Amygdala (tissue), 56 donors: ENCODE measurements at places on chromosomes 2 and 18.
A peak's percentile ranks its signal among the peaks of the same experiment; 100 is the strongest.

DNA sequence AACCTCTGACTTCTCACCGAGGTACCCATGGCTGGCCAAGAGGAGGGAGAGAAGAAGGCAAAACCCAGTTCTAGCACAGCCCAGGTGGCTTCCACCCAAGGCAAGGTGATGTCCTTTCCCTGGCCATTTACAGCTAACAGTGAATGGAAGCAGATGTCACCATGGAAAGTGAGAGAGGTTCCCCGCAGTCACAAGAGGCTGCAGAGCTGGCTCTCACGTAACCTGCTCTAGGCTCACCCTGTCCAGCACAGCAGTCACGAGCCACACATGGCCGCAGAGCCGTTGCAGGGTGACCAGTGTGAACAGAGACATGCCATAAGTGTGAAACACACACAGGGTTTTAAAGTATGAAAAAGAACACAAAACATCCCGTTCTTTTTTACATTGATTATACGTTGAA lies 169.4 kb downstream of the TNS1 start:
- no peak for DNase-seq

- no peak for DNase-seq
These were observed 22.0 kb upstream of the SLC35G4 start for GRCh38 chr18:11587432-11587831.

DNA sequence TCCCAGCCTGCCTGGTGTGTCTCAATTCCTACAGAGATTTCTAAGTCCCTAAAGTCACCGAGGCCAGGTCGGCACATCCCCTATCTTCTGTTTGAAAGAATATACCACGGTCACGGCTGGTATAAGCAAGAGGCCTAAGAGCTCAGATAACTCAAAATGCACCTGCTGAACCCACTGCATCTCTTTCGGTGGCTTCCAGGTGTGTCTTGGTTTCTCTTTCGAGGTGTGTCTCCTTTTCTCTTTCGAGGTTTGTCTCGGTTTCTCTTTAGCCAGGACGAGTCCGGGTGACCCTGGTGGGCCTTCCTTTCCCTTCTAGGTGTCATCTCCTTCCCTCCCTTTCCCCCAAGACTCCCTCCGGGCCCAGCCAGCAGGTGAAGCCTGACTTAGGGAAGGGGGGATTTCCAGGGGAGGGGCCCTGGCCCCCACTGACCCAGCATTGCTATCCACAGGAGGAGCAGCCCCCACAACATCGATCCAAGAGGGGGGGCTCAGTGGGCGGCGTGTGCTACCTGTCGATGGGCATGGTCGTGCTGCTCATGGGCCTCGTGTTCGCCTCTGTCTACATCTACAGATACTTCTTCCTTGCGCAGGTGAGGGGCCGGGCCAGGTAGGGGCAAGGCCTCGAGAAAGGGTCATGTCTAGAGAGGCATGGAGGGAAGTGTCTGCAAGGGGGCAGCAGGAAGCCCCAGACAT lies 8.4 kb downstream of the ITM2C start:
- no peak for DNase-seq

GRCh38 chr2:155178921-155179320 lies 480.4 kb downstream of the KCNJ3 start:
- no peak for DNase-seq

DNA sequence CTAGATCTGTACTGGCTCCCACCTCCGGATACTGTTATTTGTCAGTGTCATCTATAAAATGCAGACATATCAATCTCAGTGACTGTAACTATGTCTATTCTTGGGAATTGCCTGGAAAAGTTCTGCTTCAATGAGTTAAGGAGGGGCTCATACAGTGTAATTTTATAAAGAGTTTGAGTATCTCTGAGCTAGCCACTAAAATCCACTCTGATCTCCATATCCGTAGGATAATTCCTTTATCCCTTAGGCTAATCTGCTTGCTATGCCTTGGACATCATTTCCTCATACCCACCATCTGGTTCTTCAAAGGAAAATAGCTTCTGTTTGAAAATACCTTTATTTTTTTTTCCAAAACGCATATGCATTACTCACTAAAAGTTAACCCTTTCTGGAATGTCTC lies 863.2 kb downstream of the SUCLG1 start:
- DNase-seq = no peak

DNA sequence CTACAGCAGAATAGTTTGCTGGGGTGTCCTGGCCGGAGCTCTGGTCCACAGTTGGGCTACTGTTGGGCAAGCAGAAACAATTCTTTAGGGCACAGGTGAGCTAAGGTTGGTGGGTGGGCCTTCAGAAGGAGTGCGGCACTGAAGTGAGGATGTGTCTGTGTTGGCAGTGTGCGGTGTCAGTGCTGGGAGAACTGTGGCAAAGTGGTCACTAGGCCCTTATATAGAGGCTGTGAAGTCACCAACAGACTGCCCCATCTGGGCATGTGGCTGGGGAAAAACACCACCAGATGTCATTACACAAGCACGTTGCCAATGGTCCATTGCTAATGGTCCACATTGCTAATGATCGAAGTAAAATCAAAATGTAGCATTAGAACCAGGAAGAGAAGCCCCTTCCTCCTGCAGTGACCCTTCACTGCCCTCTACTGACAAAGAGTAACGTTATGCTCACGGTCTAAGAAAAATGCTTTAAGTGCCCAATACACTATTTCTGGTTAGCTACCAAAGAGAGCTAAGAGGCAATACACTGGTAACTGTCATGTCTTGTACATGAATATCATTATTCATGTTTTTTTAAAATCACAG lies 21.3 kb downstream of the SCN1A start:
- no peak for DNase-seq

GRCh38 chr2:46656640-46657039 lies 177.3 kb downstream of the TMEM247 start:
- no peak for DNase-seq

DNA sequence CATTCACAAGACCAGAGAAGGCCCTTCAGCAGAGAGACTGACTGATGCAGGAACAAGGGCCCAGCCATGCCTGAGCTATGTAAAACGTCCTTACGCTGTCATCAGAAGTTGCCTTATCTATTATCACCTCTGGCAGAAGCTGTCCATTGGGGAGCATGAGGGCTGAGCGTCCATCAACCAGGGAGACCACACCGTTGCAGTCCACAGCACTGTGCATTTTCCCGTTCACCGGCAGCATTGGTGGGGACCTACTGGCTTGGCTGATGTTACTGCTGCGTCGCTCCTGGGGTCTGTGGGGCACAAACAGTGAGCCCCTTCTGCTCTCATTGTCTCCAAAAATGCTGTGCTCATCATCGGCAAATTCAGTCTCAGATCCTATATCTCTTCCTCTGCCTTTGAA lies 91.4 kb downstream of the SCN9A start:
- no peak for DNase-seq

- DNase-seq = no peak
These were observed 9.9 kb downstream of the MYT1L start for GRCh38 chr2:2321200-2321540.

GRCh38 chr2:202700075-202700901 lies 65.5 kb downstream of the FAM117B start:
- DNase-seq = no peak

- DNase-seq = peak; percentile 13
These were observed 26.5 kb upstream of the INO80C start for GRCh38 chr18:35524226-35524625.

- DNase-seq = no peak
These were observed 152.2 kb downstream of the MTX2 start for GRCh38 chr2:176421297-176422050.

- DNase-seq = no peak
These were observed 55.5 kb downstream of the LIMS1 start for GRCh38 chr2:108589781-108590180.

GRCh38 chr2:222797871-222798270 lies 63.0 kb upstream of the ACSL3 start:
- no peak for DNase-seq

- no peak for DNase-seq
These were observed 51.4 kb downstream of the SPATS2L start for GRCh38 chr2:200357845-200358244.

DNA sequence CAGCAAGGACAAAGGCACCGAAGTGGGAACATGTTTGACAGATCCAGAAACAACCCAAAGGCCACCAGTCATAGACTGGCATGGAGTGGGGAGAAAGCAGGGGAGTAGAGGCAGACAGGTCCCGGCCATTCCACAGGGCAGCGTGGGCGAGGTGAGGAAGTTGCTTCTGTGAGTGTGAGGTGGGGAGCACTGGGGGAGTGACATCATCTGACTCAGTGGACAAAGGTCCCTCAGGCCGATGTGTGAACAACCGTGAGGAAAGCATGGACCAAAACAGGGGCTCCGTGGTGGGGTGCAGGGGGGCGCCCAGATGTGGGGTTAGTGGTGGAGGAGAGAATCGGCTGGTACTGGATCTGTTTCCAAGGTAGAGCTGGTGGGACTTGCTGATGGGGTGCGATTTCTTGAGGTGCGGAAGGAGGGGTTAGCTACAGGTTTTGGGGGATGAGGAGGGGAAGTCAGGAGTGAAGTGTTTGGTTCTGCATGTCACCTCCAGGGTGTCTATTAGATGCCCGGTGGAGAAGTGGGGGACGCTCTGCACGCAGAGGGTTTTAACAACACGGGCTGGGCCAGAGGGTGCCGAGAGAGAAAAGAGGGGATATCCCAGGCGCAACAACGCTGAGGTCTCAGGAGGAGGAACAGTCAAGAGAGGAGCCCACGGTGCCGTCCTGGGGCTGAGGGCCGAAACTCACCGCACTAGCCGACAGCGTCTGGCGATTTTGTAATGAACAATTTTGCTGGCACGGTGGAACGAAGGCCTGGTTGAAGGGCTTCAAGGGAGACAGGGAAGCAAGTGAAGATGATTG lies 2.5 kb upstream of the SFT2D3 start:
- DNase-seq = no peak

DNA sequence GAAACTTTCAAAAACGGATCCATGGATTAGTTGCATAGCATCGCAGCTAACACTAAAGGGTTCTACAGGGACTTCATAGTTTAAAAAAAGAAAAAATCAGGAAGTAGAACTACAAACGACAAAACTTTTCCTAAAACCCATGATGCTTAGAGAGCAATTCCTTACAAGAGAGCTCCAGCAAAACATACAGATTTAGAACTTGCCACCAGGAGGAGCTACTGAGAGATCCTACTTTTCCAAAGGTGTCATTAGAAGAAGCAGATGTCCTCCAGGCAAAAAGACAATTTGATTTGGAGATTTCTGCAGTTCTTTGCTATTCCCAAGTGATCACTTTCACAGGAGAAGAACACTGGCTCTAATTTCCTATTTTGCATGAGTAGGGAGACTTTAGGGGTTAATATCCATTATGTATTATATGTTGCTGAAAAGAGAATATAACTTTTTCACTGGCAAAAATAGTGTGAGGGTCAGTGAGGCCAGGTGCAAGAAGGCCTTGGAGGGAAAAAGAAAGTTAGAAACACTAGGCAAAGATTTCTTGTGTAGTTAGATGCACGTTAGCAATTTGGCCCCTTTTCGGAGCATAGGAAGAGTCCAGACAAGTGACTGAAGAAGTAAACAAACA lies 436.2 kb downstream of the SUCLG1 start:
- no peak for DNase-seq

GRCh38 chr2:190366248-190366753 lies 22.9 kb downstream of the INPP1 start:
- no peak for DNase-seq

- DNase-seq = no peak
These were observed 168.6 kb upstream of the SIX2 start for GRCh38 chr2:45177870-45178269.

DNA sequence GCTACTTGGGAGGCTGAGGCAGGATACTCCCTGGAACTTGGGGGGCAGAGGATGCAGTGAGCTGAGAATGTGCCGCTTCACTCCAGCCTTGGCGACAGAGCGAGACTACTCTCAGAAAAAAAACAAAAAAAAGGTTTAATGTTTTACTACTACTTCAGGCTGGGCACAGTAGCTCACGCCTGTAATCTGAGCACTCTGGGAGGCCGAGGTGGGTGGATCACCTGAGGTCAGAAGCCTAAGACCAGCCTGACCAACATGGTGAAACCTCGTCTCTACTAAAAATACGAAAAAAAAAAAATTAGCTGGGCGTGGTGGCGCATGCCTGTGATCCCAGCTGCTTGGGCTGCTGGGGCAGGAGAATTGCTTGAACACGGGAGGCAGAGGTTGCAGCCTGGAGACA lies 75.7 kb upstream of the ATIC start:
- DNase-seq = no peak

GRCh38 chr2:106284255-106284654 lies 90.2 kb upstream of the UXS1 start:
- DNase-seq = no peak

GRCh38 chr2:33220533-33220932 lies 255.9 kb upstream of the RASGRP3 start:
- no peak for DNase-seq

DNA sequence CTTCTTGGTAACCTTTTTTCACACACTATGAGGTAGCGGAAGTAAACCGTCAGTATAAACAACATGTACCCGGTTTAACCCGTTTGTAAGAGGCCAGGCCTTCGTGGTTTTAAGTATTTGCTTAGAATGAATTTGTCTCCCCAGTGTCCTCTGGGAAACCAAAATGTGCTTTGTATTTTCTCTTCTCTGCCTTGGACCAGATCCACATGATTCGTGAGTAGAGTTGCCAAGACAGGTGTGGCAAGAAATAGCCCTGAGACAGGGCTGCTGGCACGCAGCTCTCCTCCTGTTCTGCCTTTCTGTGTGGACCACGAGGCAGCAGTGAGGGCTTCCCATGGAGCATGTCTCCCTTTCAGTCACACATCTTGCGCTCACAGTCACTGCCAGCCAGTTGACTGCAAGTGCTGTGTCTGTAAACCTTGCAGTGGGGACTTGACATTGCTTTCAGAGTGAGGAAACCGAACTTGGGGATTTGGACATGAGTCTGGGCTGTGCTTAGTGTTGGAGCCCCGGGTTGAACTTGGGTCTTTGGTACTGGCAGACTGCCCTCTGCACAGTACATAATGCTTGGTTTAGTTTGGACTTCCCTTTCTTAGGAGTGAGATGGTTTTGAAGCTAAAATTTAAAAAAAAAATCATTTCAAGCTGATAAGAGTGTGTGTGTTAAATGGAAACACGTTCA lies 19.1 kb downstream of the BCL2L11 start:
- DNase-seq = no peak

GRCh38 chr2:1546023-1546591 lies 132.8 kb downstream of the TPO start:
- DNase-seq = no peak

DNA sequence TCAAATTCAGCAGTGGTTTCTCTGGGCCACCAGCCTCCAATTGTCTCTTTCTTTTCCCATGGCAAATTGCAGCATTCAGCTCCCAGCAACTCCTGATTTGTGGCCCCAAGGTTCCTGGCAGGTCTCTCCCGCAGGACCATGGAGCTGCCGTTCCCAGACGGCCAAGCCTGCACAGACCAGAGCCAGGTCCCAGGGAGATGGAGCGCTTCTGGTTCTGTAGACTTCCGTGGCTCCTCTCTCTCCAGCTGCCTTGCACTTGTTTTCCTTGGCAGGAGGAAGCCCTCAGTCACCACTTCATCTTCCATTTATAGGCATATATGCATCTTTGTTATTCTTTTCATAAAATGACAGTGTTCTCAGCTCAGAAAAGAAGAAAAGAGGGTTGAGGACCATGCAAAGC lies 21.7 kb downstream of the TNP1 start:
- DNase-seq = no peak

GRCh38 chr2:181677912-181678586 lies 2.3 kb downstream of the NEUROD1 start:
- DNase-seq = no peak
